ENCODE measurements at places on chromosomes 12 and 14.

DNA sequence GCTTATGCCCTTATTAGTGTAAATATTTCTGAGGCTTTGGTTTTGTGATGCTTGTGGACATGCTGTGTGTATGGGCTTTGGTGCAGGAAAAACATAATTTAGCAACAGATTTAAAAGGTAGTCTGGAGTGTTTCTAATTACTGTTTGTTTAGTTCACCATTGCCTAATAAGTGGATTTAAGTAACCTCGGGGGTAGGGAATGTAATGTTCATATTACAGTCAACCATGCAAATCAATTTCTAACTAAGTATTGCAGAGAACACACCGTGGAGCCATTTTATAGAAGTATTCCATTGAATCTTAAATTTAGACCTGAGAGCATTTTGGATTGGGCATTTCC lies 53.5 kb downstream of the ANO6 start:
- DNase-seq: no peak

DNA sequence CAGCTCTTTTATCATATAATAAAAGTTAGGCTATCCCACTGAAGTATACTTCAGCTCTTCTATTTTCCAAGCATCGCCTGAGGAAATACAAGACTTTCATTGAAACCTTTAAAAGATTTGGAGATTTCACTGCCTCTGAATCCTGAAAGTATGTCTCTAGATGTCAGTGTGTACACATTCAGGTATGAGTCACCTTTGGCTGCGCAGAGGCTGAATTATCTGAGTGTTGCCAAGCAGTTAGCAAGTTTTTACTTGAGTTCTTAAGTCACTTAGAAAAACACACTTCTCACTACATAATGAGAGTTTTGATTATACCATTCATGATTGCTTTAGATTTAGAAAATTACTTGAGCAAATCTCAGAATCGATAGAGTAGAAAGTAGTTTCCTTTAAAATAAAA lies 210.3 kb downstream of the TMTC2 start:
- no peak for DNase-seq

GRCh38 chr14:29928117-29928640 lies 532 bp upstream of the PRKD1 start:
- no peak for DNase-seq

GRCh38 chr12:91947459-91947858 lies 198.2 kb downstream of the BTG1 start:
- DNase-seq: no peak

DNA sequence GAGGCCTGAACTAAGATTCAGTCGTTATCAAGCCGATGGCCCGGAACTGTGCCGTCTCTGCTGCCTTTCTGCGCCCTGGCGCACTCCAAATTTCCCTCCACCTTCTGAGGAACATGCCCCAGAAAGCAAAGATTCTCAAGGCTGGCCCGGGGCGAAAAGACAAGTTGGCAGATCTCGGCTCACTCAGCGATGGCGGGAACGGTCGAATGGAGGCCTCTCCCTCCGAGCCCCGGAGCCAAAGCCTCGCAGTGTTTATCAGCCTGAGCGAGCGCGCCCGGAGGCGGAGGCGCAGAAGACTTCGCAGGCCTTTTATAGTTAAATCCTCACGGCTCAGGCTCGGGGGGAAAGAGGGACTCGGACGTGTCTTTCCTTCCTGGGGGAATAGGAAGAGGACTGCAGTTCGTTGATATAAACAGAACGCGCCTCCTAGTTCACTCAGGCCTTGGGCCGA lies 5.6 kb downstream of the TBX5 start:
- DNase-seq: no peak

DNA sequence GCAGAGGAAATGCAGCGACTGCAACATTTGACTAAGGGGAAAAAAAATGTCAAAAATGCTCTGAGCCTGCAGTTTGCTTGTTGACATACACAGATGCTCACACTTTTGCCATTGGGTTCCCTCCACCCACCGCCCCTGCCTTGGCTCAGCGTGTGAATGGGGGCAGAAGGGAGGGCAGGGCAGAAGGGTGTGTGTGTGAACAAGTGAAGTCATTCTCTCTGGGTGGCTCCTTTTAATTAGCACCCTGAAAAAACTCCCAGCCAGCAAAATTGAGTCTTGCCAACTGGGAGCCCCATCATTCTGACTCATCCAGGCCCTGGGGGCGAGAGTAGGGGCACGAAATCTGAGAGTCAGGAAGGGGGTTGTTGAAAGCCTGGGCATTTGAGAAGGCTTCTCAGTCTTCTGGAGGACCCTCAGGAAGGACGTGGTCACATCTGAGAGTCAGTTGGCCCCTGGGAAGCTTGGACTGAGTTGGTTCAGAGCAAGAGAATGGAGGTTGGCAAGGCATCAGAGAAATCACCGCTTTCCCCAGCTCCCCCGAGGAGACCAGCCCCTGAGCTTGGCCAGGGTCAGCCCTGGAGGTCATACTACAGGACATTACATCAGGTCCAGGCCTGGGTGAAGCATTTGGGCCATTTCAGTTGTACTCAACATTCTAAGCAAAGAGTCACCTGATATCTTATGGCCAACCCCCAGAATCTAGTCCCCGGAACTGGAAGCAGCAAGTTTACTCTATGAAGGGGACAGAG lies 22.7 kb upstream of the KRT78 start:
- no peak for DNase-seq

DNA sequence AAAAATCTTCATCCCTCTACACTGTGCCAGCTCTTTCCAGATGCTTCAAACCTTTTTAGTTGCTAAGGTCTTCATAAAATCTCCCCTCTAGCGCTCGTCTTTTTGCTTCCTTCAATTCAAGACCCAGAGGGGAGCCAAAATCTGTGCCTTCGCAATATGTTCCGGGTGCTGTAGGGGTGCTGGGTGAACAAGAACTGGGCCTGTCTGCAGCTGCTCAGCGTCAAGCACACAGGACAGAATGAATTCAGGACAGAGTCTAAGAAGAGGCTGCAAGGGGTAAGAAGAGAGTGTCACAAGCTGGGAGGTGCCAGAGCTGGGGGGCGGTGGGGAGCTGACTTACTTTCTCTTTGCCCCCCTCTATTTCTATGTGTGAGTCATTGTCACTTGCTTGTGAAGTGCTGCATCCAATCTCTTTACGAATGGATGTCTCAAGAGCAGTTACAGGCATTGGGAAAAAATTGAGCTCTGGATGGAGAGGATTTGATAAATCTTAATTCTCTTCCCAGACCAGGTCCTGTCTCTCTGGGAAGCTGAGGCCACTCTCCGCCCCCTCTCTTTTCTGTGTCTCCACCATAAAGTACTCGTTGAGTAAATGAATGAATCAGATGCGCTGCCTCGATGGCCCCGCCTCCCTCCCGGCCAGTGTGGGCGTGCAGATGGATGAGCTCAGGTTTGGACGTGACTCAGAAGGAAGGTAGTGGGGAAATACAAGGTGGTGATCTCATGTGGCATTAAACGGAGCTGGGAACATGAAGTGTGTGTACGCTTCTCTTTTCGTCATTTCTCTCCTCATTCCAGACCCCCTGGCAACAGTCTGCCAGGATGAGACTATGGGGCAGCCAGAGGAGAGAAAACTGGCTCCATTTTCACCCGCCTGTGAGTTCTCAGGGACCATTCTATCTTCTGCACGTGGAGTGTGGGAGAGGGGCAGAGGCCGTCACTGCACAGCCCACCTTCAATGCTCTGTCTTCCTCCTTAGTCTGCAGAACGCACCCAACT lies 91.3 kb downstream of the TSPAN9 start:
- peak; percentile 56 for DNase-seq

- DNase-seq: no peak
Observed at GRCh38 chr12:4282103-4282891, 8.7 kb downstream of the CCND2 start.

GRCh38 chr12:131547555-131547954 lies 163.3 kb upstream of the SFSWAP start:
- DNase-seq: no peak

DNA sequence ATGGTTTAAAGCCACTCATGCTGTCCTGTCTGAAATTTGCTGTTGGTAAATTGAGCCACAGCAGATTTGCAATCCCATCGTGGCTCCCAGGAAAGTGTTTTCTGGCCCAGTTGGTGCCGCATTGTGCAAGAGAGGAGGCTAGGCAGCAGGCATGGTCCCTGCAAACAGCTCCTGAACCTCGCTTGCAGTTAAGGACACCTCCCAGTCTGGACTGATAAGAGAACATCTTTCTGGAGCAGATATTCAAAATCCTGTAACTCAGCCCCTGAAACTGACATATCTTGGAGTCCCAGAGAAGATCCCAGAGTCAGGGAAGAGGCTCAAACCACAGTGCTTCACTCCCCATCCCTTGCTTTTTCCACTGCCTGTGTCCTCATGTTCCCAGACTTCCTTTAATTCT lies 328.6 kb upstream of the FKBP4 start:
- DNase-seq: no peak

- DNase-seq: no peak
Observed at GRCh38 chr12:115230606-115231005, 546.6 kb upstream of the TBX3 start.

GRCh38 chr12:128863957-128864356 lies 10.7 kb downstream of the GLT1D1 start:
- no peak for DNase-seq

DNA sequence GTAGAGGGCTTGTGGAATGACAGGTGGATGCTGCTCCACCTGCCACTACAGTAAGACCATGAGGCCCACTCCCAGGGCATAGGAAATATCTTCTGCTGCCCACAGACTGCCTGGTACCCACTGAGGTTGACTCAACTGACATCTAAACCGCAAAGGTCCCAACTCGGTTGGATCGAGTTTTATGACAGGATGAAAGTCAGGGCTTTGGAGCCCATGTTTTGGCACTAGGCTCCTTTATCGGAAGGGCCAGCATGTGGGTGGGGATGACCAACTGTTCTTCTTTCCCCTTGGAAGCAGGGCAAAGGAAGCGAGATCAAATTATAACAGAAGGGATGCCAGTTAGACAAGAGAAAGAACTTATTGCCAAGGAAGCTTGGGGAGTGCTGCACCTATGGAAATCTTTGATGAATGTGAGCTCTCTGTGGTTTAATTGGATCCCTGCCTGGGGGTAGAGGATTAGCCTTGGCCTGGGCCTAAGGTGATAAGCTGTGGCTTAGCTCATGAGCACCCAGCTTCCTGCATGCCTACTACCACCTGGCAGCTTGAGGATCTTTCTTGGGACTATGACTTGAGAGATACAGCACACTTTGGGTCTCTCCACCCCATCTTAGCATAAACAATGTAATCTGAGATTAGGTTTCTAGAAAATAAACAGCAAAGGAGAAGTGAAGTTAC lies 121.8 kb downstream of the KCNA5 start:
- DNase-seq: peak; percentile 96

GRCh38 chr12:61765926-61766325 lies 494.3 kb upstream of the USP15 start:
- no peak for DNase-seq

GRCh38 chr12:118307069-118307954 lies 65.4 kb downstream of the TAOK3 start:
- DNase-seq: no peak

- no peak for DNase-seq
Observed at GRCh38 chr12:41992022-41992421, 152.7 kb downstream of the GXYLT1 start.

DNA sequence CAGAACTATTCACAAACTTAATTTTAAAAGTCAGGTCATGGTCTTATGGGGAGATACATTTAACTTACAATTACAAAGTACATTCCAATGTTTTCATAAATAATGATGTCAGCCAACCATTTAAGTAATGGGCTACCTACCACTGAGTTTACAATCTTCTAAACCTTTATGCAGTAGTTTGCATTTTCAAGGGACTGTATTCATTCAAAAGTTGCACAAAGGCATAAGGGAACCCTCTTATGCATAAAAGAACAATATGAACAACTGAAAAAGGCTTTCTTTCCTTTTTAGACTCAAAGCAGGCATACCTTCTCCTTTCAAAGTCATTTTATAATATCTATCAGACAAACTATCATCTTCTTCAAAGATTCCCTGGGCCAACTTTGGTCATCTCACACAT lies 230.2 kb downstream of the SLC2A13 start:
- no peak for DNase-seq

GRCh38 chr14:42944284-42944683 lies 1337.6 kb downstream of the LRFN5 start:
- DNase-seq: no peak

DNA sequence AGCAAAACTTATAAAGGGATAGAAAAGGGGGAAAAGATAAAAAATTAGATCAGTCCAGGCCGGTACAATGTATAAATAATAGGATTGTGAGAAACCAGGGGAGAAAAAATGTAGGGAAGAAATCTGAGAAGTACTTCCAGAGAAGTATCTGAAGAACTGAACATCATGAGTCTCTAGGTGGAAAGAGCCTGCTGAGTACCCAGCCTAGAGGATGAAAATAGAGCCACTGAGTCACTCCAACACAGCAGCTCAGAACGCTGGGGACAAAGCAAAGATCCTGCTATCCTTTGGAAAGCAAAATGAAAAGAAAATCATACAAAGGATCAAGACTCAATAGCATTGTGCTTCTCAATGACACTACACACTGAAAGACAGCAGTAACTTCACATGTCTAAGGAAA lies 138.0 kb downstream of the ANO6 start:
- no peak for DNase-seq

DNA sequence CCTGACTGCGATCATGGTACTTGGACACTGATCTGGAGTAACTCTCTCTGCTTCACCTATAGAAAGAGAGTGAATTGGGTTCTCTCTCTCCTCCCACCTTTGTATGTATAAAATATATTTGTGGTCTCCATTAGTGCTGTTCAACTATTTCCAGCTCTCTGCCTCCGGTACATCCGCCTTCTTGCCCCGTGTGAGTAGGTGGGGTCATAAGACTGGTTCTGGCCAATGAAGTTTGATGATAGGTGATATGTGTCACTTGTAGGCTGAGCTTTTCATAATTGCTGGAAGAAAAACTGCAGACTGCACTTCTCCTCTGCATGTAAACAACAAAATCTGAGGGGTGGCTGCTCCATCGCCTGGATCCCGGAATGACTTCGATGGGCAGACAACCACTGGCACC lies 210.4 kb downstream of the EXOC5 start:
- DNase-seq: no peak

- no peak for DNase-seq
Observed at GRCh38 chr14:51657762-51658161, 6.1 kb downstream of the FRMD6 start.

GRCh38 chr12:47709237-47709636 lies 3.4 kb upstream of the RPAP3 start:
- no peak for DNase-seq

GRCh38 chr12:120039711-120040110 lies 50.7 kb downstream of the BICDL1 start:
- peak; percentile 9 for DNase-seq

Measured in NCI-H82 (cell line).